ENCODE measurements at places on chromosomes 5 and 9.

DNA sequence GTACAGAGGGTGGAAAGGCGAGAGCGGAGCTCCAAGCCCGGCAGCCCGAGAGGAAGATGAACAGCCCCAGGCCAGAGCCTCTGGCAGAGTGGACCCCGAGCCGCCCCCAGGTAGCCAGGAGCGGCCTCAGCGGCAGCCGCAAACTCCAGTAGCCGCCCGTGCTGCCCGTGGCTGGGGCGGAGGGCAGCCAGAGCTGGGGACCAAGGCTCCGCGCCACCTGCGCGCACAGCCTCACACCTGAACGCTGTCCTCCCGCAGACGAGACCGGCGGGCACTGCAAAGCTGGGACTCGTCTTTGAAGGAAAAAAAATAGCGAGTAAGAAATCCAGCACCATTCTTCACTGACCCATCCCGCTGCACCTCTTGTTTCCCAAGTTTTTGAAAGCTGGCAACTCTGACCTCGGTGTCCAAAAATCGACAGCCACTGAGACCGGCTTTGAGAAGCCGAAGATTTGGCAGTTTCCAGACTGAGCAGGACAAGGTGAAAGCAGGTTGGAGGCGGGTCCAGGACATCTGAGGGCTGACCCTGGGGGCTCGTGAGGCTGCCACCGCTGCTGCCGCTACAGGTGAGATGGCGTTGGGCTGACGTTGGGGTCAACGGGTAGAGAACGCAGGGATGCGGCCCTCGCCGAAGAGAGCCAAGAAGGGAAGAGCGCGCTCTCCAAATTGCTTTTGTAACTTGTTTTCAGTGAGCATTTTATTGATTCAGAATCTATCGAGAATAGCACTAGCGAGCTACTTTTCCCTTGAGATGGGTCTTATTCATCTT lies at the start of gene PTGER4:
Gene PTGER4, plus strand, starts transcription at position 3 of the 769 bp plus-strand sequence. CDS start 1,079 bp downstream, outside the sequence.
- no peak for DNase-seq

DNA sequence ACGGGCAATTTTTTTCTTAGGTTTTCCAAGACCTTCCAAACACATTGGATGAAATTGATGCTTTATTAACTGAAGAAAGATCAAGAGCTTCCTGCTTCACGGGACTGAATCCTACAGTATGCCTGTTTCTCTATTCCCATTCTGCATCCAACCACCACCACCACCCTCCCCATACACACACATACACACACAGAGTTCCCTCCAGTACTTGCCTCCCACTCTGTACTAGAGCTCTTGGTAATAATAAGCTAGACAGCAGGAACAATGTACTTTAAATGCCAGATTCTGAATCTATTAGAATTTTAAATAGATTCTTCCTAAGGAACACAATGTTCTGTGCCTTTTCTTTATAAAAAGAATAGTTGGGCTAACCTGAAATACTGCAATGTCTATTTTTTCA lies 67.4 kb downstream of the KLF9 start:
- no peak for DNase-seq

GRCh38 chr5:10432059-10433008 lies 9.3 kb upstream of the ROPN1L start:
- no peak for DNase-seq

GRCh38 chr5:168474319-168474718 lies 12.0 kb upstream of the RARS1 start:
- no peak for DNase-seq

- no peak for DNase-seq
Observed at GRCh38 chr5:65926893-65927292, 518 bp downstream of the ERBIN start.

GRCh38 chr9:26694381-26695297 lies 198.0 kb downstream of the CAAP1 start:
- DNase-seq, result no peak

DNA sequence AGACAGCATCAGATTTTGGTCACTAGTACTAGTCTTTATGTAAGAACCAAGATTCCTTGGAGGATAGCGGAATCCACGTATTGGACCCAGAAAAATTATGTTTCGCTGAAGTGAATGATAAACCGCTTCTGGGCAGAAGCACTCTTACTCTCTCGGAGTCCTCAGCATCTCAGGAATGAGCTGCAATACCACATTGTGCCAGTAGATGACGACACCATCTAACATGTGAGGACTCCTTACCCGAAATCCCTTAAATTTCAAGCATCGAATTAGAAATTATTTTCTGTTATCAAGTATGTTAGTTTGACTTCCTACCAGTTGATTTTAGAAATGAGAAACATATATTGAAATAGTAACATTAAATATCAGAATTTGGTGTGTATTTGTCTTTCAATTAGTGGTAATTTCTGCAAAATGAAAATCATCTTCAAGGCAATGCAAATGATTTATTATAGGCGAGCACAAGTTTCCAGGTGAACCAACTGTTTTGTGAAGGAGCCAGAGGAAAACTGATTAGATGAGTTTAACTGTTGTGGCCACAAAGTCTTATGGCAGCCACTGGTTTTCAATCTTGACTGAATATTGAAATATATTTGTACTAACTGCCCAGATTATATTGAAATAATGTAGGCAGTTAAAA lies 66.0 kb upstream of the CAMK4 start:
- peak; percentile 85 for DNase-seq

DNA sequence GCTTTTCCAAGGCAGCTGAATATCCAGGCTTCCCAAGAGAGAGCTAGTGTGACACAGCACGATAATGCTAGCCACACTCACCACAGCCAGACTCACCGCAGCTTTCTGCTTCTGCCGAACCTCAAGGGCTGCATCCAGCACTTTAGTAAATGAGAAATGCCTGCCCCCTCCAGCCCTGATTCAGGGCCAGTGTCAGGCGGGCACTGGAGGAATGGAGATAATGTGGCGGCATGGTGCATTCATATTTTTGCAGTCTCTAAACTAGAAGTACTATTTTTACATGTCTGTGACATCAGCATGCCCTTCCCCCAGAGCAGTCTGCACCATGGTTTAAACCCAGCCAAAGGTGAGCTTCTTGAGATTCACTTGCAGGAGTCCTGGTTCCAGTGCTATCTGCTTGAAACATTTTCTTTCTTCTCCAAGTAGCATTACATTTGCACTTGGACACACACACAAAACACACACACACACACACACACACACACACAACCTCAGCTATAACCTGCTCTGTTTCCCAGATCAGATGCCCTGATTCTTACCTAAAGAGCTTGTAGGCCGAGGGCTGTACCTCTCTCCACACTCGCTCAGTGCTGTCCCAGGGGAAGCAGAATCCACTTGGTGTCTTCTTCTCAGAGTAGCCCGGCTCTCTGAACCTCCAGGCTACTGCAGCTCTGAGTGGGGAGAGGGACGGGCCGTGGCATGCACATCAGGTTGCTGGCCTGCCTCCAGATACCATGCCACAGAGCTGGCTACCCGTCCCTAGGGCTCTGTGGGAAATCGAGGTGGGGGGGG lies at the start of gene FGF1:
Gene FGF1, minus strand, starts transcription at position 673 of the 792 bp plus-strand sequence. CDS start 71,963 bp downstream, outside the sequence.
- DNase-seq, result no peak

- peak; percentile 10 for DNase-seq
Observed at GRCh38 chr9:88874391-88874790, 116.9 kb upstream of the S1PR3 start.

DNA sequence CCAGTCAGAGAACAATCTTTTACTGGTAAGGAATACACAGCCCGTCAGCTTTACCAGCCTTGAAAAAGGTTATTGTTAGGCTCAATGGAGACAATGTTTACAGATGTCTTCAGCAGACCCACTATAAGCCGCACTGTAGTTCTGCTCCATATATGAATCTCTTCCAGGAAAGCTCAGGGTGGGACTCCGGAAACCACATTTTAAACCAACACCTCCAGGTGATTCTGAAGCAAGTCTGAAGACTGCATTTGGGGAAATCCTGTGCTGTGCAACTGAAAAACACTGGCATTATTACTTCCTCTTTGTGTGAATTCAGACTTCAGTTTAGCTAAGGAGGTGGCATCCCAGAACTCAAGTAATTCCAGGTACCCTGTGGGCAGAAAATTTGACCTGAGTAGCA lies 3.5 kb downstream of the GZMK start:
- DNase-seq, result no peak

DNA sequence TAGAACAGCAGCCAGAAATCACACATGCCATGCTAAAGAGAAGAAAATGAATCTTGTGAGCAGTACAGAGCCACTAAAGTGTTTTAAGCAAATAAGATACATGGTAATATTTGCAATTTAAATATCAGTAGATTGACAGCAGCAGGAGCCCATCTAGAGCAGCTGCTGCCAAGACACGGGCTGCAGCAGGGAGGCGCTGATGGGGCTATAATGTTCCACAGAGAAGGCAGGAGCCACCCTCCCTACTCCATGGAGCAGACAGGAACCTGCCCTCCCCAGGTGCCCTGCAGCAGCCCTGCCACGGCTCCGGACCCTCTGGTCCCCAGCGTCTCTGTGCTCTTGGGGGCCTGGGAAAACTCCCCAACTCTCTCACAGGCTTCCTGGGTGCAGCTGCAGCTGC lies 224.1 kb upstream of the ISL1 start:
- no peak for DNase-seq

DNA sequence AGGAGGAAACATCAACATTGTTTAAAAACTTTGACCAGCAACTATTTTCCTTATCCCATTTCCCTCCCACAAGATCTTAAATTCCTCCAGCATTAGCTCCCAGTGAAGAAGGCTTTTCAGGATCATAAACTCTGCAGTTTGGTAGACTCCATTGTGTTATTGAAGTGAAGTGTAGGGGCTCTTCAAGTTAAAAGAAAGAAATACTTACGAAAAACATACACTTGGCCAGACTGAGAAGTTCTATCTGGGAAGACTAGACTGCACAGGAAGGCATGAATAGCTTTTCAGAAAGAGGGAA lies 22.3 kb downstream of the LIFR start:
- no peak for DNase-seq

GRCh38 chr9:136050266-136050700 lies 44.8 kb downstream of the NACC2 start:
- no peak for DNase-seq

DNA sequence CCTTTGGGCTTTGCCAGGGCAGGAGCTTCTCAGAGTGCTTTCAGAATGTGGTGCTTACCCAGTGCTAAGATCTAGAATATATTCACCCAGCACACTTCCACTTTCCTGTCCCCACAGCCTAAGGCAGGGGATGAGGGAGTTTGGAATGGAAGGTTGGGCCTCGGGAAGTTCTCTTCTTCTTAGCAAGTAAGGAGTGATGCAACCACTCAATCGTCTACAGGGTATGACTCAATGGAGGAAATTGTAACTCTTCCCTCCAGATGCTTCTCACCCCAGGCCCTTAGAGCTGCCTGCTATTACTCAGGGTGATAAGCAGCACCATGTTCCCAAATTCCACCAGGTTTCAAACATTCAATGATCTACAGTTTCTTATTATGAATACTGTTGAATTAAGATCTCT lies 30.8 kb upstream of the AGGF1 start:
- DNase-seq, result peak; percentile 76

DNA sequence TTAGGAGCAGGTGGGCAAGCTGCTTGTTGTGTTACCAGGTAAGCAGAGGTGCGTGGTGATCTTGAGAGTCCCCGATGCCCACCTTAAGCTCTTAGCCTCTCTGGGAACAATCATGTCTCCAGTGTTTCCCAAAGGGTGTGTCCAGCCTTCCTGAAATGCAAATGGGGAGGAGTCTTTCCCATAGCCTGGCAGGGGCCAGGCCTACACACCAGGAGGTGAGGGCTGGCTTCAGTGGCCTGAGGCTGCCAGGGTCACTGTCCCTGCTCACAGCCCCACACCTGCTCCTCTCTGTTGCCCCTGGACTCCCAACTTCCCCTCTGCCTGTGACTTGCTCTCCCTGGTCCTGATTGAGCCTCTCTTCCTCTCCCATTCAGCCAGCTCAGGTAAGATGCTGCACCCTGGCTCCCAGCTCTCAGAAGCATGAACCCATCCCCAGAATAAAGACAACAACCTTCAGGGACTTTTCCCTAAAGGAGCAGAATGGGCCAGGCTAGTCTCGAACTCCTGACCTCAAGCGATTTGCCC lies 65.7 kb upstream of the PHYKPL start:
- no peak for DNase-seq

- no peak for DNase-seq
Observed at GRCh38 chr5:140367256-140368013, 7.4 kb downstream of the SLC4A9 start.

- no peak for DNase-seq
Observed at GRCh38 chr5:76473661-76474060, 70.6 kb downstream of the IQGAP2 start.

Measured in IMR-90 (cell line).